ENCODE measurements at places on chromosomes 3 and 15.

- no peak for DNase-seq
Measured at GRCh38 chr3:143288944-143289343, 169.4 kb downstream of the CHST2 start.

GRCh38 chr3:45965653-45966052 is 22.4 kb downstream of the CXCR6 start:
- DNase-seq, result no peak

GRCh38 chr3:57826245-57826951 is 70.3 kb downstream of the SLMAP start:
- no peak for DNase-seq

- DNase-seq, result no peak
Measured at GRCh38 chr3:140004271-140004670, 69.3 kb downstream of the CLSTN2 start.

GRCh38 chr3:100852840-100853239 is 140.4 kb downstream of the ABI3BP start:
- no peak for DNase-seq

DNA sequence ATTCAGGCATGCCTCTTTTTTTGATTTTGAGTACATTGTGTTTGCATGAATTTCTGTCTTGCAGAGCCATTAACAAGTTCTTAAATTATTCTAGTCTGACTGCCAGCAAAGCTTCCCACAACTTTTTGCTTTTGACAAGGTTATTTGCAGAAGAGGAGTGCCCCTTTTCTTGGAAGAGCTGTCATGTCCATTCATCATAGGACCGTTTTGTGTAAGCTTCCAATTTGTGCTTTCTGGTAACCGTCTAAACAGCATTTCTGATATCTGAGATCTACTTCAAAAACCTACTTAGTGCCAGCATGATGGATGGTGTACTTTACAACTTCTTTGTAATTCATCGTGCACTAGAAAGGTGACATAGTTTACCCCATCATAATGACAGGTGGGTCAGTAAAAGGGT is 379.7 kb downstream of the NAALADL2 start:
- no peak for DNase-seq

DNA sequence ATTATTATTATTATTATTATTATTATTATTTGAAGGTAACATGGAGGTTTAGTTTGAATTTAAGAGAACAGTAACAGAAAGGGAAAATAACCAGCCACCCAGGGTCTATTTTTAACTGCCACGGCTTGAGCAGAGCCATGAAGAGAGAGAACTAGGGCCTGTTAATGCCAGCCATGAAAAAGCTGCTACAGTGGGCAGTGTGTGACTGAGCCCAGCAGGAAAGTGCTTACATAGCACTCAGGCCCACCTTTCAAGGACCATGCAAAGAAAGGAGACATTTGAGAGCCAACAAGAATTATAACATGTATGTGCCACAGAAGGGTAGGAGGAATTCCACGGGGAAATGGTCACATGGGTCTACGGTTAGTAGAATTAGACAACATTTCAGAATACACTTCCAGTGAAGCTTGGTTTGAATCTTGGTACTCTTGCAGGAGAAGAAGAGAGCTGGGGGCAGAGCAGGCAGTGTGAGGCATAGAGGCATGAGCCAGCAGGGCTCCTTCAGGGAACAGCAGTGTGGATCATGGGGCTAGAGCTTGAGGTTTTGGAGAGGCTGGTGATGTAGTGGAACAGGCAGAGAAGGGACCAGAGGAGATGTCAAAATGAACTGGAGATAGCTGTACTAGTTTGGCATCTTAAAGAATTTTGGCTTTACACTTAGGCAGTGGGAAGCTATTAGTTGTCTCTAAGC is 140.7 kb downstream of the CMSS1 start:
- DNase-seq, result no peak

GRCh38 chr3:39733804-39734203 is 75.6 kb upstream of the MYRIP start:
- no peak for DNase-seq

GRCh38 chr15:51093839-51094605 is 684 bp downstream of the TNFAIP8L3 start:
- DNase-seq, result no peak

- DNase-seq, result no peak
Measured at GRCh38 chr3:113897373-113897777, 50.4 kb upstream of the ZDHHC23 start.

DNA sequence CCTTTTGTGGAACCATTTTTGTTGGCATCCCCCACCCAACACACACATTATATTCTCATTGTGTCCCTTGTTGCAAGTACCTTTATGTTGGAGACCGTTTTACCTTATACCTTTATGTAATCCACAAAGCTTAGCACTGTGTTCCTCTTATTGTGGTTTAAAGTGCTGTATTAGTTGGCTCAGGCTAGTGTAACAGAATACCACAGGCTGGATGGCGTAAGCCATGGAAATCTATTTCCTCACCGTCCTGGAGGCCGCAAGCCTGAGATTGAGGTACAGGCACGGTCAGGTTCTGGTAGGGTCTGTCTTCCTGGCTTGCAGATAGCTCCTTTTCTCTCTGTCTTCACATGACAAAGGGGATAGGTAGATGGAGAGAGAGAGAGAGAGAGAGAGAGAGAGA is 302.8 kb downstream of the ROBO2 start:
- no peak for DNase-seq

DNA sequence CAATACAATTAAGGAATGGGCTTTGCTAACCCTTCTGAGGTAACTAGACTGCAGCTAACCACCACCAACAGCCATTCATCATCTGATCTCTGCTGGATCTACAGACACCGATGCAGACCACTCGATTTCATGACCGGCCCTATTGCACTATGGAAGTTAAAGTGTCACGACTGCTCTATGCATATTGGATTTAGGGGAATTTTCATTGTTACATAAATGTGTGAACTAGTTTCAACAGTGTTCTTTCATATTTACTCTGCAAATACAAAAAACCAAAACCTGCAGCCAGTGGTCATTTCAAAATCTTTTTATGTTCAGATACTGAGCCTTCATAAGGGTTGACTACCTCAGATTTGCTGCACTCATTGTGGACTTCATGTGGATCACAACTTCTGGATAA is 14.5 kb downstream of the CDV3 start:
- DNase-seq, result no peak

DNA sequence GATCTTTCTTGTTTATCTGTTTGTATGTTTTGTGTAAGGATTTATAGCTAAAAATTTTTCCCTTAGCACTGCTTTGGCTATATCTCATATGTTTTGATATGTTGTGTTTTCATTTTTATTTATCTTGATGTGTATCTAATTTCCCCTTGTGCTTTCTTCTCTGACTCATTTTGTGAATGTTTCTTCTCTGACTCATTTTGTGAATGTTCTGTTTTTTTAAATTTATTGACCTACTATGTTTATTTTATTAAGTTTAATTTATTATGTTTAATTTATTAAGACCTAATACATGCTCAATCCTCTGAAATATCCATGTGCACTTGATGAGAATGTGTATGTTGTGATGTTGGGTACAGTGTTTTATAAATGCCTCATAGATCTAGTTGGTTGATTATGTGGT is 793.5 kb upstream of the CADM2 start:
- no peak for DNase-seq

- no peak for DNase-seq
Measured at GRCh38 chr3:32195995-32196540, 42.4 kb upstream of the CMTM8 start.
